Hematopoietic multipotent progenitor cell (in vitro differentiated cells): ENCODE measurements at places on chromosomes 3 and 15. TPM values are rescaled to one million over a fixed set of nuclear protein-coding genes. Genes with fewer than 3 reads are reported as not detected.

GAP43 gene
- total RNA-seq, result not detected

SLC22A13 gene
- 0.27 TPM for total RNA-seq

GABRG3 gene
- not detected for total RNA-seq

KLHL40 gene
- under 0.01 TPM for total RNA-seq

ACKR4 gene
- total RNA-seq, result under 0.01 TPM

SKOR1 gene
- 1.1 TPM for total RNA-seq

KNG1 gene
- not detected for total RNA-seq

FEZF2 gene
- total RNA-seq, result not detected

EHHADH gene
- total RNA-seq, result 4.0 TPM

TRIM59 gene
- total RNA-seq, result 8.1 TPM

BMF gene
- 25.3 TPM for total RNA-seq
